ENCODE measurements at places on chromosomes 1 and 21.

DNA sequence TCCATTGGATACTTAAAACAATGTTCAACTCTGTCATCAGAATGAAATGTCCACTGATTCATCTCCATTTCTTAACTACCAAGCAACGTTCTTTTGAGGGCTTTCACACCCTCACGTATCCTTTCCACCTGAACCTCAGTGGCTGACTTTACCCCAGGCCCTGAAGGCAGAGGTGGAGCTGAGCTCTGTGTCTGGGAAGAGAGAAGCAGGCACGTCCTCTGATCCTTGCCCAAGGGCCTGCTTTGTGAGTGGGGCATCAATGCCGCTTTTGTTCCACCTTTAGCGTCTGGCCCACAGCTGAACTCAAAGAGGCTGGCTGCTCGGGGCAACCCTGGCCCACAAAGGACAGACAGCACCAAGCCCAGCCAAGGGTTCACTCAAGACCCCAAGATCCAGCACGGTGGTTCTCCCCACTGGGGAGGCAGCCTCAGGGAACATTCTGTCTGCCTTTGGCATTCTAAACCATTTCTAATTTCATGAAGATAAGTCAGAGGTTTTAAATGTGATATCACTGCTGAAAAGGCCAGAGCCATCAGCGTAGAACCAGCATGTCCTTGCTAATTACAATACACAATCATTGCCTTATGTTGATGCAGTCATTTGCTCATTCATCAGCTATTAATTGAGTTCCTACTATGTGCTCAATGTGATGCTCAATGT, 126.0 kb upstream of the UBE2U start:
- no peak for DNase-seq

- DNase-seq, result no peak
These were observed 54.7 kb downstream of the CCDC18 start for GRCh38 chr1:93235261-93235660.

- DNase-seq, result no peak
These were observed 15.5 kb downstream of the RHBDL2 start for GRCh38 chr1:38926091-38926490.

DNA sequence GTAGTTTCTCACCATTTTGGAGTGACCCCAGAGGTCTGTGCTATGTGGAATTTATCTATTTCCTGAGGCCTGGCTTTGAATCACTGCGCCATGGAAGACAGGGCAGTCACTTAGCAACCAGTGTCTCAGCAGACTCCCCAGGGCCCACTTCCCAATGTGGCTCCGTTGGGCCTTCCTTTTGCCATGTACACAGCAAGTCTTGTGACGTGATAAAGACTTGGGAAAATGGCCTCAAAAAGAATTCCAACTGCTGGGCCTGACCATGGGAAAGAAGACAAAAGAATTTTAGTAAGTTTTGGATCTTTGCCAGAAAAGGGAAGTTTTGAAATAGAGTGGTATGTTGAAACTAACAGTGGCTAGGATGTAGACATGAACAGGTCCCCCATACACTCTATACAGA, 36.2 kb downstream of the TLR5 start:
- no peak for DNase-seq

- no peak for DNase-seq
These were observed 1421.1 kb downstream of the PLA2G4A start for GRCh38 chr1:188249811-188250210.

DNA sequence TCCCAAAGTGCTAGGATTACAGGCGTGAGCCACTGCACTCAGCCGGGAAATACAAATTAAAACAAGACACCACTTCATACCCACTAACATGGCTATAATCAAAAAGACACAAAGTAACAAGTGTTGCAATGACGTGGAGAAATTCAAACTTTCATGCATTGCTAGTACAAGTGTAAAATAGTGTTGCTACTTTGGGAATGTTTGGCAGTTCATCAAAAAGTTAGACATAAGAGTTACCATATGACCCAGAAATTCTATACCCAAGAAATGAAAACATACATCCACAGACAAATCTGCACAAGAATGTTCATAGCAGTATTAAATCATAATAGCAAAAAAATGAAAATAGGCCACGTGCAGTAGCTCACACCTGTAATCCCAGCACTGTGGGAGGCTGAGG, 16.4 kb downstream of the FOXJ3 start:
- no peak for DNase-seq

DNA sequence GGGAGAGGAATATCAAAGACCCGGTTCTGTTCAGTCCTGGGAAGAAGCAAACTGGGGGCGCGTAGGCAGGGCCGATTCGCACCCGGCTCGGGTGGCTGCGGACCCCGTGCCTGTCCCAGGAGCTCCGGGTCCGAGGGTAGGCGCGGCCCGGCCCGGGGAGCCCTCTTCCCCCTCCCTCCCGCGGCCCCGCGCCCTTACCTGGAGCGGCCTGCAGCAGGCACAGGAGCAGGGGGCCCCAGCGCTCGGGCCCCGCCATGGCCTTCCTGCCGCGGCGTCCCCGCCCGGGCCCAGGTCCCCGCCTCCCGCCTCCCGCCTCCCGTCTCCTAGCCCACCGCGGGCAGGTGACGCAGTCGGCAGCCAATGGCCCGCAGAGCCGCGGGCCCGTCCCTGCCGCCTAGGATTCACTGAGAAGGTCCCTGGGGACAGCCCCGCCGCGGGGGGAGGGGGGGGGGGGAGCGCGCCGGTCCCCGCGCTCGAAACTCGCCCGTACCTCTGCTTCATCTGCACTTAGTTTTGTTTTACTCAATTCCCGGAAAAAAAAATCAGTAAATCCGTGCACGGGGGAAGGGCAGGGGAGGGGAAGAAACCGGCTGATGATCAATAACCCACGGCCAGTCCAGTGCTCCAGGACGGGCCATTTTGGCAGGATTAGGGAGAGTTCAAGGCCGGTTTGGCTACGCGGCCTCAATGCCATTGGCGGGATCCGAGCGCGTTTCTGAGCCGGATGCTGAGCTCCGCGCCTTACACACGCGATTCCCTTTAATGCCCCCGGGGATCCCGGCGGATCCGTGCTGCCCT, at the start of gene IFNLR1:
Gene IFNLR1, minus strand, starts transcription at position 297 of the 798 bp plus-strand sequence. Its CDS starts 41 bp downstream, at position 256.
- DNase-seq, result peak; percentile 49

GRCh38 chr1:229035748-229036082, 235.2 kb upstream of the RAB4A start:
- no peak for DNase-seq

DNA sequence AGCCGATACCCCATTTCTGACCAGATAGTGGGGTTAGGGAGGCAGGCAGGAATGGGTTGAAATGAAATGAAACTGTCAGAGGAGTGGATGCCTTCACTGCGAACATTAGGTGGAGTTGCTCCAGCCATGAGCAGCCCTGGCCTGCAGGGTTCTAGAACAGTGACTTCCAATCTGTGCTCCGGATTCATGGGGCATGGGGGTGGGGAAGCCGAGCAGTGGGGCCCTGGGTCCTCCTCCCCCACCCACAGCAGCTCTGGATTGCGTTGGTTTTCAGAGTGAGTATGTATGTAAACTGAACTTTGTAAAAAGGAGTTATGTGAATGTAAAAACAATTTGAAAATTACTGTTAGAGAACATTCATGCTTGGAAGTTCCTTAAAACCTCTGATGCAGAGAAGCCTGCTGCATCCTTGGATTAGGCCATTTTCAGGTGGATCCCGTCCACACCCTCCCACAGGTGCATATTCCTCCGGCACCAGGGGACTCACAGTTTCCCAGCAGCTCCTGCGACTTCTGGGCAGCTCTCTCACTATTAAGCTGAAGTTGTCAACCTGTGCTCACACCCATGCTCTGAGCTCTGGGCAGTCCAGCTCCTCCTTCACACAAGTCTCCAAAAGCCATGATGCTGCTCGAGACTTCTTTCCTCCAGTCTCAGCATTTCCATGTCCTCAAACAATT, 54.4 kb upstream of the EDN2 start:
- no peak for DNase-seq

DNA sequence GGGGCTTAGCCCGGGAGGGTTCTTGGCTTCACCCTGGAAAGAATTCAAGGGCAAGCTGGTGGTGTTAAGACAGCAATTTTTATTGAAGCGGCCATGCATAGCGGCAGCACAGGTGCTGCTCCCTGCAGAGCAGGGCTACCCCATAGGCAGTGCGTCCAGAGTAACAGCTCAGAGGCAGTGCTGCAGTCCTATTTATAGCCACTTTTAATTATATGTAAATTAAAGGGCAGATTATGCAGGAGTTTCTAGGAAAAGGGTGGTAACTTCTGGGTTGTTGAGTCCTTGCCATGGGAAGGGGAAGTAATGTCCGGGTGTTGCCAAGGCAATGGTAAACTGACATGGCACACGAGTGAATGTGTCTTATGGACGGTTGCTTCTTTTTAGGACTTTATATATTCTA, 57.0 kb downstream of the VPS26C start:
- no peak for DNase-seq
